ENCODE measurements at places on chromosomes 3 and 15.
A peak's percentile ranks its signal among the peaks of the same experiment; 100 is the strongest.

DNA sequence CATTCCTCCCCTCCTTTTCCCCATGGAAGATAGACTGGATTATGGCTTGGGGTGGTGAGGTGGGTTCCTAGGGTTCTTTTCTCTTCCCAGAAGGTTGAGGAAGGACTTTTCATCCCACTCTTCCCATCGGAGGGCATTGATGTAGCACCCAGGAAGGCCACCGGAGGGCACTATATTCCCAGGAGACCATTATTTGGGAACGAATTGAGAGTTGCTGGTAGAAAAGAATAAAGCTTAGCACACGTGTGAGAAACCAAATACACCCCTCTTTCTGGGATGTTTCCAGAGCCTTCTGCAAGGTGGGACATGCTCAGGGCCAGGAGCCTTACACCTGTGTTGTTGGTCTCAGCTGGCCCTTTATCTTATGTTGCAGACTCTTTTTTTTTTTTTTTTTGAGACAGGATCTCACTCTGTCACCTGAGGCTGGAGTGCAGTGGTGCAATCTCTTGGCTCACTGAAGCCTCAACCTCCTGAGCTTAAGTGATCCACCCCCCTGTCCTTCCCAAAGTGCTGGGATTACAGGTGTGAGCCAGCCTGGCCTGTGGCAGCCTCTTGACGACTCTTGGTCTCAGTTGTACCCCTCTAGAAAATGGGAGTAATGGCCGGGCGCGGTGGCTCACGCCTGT is 6.3 kb upstream of the CDC25A start:
- DNase-seq, result no peak

- no peak for DNase-seq
Observed at GRCh38 chr3:150666167-150666566, 37.6 kb downstream of the ERICH6 start.

GRCh38 chr3:40663280-40663679 is 138.5 kb downstream of the ZNF621 start:
- no peak for DNase-seq

GRCh38 chr3:78895528-78895927 is 872.3 kb downstream of the ROBO1 start:
- no peak for DNase-seq

DNA sequence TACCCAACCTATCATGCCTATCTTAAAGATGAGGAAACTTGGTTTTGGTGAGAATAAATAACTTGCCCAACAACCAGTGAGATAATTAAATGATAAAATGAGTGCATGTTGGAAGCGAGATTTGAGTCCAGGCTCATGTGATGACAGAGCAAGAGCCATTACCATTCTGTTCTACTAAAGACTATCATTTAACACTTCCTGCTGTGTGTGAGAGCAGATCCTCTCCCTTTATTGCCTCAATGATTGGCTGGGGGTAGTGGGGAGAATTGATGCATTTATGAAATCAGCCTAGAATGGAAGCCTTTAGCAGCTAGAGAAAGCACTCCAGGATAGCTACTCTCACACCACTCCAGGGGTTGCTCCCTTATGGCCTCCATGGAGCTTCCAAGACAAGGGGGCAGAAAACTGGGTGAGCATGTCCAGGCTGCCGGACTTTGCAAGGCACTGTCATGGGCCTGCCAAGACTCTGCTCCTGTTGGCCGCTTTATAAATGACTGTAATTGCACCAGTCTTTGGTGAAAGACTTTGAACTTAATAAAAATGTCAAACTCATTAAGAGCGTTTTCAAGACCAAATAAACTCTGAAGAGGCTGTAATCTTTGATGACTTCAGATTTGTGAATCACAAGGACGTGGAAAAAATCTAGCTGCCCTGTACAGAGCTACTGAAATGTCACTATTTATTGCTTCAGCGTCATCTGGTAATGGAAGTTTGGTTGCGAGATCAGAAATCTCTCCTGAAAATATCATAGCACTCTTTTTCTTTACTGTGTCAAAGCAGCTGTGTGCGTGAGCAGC is 209.1 kb upstream of the NR2E3 start:
- DNase-seq, result no peak

GRCh38 chr15:63046917-63047760 is 4.6 kb downstream of the TPM1 start:
- DNase-seq, result no peak

DNA sequence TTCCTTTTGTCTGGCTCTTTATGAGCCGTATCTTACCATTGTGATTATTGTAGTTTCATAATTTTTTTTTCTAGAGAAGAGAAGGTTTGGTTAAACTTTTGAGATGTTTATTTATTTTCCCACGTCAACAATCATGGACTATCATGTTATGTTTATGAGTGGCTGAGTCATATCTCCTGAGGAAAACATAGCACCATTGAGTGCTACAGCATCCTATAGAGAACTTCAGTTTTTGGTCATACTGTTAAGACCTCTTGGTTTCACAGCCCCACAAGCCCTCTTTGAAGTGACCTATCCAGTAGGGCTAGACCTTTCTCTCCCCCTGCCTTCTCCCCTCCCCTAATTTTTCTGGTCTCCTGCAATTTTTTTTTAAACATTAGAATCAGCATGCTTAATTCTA is 20.8 kb downstream of the PIK3CA start:
- DNase-seq, result no peak

GRCh38 chr3:195147649-195148080 is 123.3 kb downstream of the XXYLT1 start:
- no peak for DNase-seq

GRCh38 chr3:44883999-44884431 is 9.6 kb downstream of the TGM4 start:
- DNase-seq, result no peak

- DNase-seq, result no peak
Observed at GRCh38 chr15:86322629-86323028, 243.0 kb downstream of the AGBL1 start.

GRCh38 chr15:89633585-89633984 is 21.7 kb downstream of the KIF7 start:
- DNase-seq, result no peak

DNA sequence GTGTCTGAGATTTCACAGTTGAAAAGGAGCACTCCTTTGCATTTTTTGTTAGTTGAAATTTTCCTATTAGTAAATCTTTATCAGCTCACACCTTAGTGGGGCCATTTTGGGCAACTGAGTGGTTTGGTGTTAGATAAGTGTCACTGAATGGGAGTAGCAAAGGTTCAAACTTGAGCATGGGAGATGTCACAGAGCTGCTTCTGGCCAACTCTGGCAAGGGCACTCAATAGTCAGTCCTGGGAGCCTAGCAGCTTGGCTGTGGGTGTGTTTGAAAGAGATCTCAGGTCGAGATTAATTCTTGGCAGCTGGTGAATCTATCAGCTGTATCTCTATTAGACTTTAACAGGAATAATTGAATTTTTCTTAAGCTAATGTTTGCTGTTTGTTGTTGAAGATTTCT is 579.3 kb downstream of the EDEM1 start:
- DNase-seq, result no peak

GRCh38 chr15:25849157-25849921 is 13.8 kb downstream of the ATP10A start:
- no peak for DNase-seq

DNA sequence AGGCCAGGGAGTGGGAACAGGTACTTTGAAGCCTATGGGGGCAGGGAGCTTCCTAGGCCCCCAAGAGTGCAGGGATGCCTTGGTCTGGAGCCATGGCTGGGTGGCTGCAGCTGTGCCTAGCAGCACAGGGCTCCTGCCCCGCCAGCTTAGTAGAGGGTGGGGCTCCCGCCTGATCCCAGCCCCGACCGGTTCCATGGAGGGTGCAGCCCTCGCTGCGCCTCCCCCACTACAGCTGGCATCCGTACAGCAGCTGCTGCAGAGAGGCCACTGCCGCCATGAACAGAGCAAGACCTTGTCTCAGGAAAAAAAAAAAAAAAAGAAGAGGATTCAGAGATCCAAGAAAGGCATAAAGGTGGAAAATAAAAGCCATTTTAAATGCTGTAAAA is 277.2 kb downstream of the UBE2E2 start:
- DNase-seq, result no peak

DNA sequence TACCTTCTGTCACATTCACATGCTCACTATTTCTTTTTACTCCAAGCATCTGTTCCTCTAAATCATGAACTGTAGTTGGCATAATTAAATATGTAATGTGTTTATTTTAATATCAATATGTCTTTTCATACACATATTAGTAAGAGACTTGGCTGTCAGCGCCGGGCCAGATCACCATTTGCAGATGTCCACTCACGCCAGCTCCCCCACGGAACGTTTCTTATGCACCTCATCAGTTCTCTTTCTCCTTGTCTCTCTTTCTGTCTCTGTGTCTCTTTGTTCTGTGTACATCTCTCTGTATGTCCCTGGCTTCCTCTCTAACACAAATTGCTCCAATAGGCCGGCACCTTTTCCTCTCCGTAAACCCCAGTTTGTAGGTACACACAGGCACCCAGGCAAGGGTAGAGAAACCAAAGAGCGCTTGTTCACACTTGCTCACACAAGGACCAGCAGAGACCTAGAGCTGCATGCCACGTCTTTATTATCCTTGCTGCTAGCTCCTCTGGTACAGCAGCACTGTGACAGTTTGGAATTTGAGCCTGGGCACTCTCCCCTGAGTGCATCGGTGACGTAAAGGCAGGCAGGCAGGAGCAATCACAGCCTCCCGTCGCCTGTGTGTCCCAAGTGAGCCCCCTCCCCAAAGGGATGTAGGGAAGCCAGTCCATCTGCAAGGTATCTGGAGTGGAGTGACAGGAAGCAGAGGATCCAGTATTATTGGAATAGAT is 40.4 kb downstream of the CACNA1D start:
- DNase-seq, result no peak

DNA sequence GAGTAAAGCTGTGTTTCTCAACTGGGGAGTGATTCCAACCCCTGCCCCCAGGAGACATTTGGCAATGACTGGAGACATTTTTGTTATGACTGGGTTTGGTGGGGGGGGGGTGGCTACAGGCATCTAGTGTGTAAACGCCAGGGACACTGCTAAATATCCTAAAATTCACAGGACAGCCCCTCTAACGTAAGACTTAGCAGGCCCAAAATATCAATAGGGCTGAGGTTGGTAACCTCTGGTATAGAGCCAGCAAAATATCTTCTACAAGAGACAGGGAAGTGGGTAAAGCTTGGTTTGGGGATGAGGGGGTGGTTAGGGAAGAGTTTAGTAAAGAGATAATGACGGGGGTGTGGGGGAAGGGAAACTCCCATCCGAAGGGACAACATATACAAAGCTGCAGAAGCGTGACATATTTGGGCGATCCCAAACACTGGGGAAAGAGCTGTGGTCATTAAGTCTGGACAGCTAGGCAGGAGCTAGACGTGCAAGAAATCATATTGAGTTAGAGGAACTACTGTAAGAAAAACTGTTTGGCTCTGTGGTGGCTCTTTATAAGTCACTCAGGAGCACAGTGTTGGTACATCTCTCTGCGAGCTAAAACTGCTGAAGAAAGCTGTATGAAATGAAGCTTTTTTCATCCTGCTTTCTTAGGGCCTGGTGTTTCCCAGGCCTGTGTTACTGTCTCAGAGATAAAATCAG is 697 bp upstream of the TRIM69 start:
- no peak for DNase-seq

DNA sequence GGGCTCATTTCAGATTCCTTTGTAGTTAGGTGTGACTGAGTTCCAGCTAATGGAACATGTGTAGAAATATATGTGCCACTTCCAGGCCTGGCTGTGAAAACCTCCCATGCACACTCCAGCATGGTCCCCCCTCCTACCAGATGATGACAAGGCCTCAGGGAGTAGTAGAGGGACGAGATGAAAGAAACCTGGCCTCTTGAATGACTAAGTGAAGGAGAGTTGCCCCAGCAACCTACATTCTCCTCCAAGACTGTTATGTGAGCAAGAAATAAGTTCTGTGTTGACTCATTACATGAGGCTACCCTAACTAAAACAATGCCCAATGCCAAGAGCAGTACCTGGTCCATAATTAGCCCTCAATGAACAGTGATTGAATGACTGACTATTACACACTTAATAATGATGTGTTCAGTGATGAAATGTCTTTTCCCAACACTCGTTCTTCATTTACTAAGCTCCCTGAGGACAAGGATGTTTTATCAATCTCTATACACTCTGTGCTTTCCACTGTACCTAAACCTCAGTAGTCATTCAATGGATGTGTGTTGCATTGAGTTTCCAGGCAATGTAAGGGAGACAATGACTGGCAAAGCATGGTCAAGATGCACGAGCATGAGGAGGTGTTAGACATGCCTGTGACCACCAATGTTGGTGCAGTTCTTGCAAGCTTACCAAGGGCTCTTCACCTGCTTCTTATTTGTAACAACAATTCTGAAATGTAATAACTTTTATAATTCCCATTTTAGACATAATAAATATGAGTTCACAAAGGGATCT is 62.0 kb upstream of the BCL6 start:
- DNase-seq, result peak; percentile 63

DNA sequence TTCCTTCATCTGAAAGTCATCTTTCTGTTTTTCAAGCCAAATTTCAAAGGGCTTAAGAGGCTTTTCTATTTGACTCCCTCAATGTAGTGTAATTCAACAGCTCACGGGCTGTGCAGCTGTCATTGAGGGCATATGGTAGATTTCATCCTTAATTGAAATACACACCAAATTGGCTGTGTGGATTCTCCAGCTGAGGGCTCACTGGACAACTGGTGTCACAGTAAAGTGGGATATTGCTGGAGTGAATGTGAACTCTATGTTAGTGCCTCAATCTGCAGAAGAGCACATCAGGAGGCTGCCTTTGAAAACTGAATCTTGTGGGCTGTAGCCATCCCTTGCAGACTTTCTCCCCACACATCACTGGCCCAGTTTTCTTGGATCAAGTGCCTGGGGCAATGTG is 120.1 kb downstream of the GALK2 start:
- no peak for DNase-seq

GRCh38 chr3:8678751-8679150 is 34.2 kb upstream of the SSUH2 start:
- DNase-seq, result no peak

DNA sequence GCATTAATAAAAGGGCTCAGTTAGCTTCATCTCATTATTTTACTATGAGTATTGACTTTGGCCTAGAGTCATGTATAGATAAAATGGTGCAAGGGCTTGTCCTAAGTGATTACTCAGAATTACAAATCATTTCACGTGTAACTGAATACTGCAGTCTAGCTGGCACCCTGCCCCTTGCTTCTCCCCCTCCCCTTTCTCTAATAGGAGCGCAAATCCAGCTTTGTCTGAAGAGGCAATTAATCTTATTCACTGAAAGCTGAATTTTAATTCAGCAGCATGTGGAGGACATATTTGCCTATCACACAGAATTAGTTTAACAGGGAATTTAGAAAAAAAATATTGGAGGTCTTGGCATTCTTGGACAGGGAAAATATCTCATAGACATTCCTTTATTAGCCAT is 412.1 kb upstream of the DPH6 start:
- DNase-seq, result no peak

DNA sequence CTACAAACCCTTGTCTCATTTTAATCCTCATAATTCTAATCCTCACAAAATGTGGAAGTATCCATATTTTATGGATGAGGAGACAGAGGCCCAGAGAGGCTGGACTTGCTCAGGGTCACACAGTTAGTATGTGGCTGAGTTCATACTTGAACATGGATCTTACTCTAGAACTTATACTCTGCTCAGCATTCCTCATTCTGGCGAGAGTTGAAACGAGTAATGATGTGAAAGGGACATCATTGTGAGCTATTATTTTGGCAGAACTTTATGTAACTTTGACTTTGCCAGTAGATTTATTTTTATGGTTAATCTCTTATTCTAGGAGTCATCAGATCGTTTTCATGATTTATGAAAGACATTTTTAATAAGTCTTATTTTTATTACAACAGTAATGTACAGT is 17.5 kb downstream of the AKAP13 start:
- DNase-seq, result no peak

- no peak for DNase-seq
Observed at GRCh38 chr3:66253790-66254620, 33.2 kb downstream of the SLC25A26 start.

Measured in activated CD4-positive, alpha-beta T cell treated with anti-CD3 and anti-CD28 coated beads, Interleukin-2, amount 50 U/mL, for 24 hours (primary cell).